Ammon's horn (tissue), 1 donor: ENCODE measurements at places on chromosomes 11 and 22.

- DNase-seq: no peak
Measured at GRCh38 chr22:45872659-45873263, 104.2 kb downstream of the WNT7B start.

DNA sequence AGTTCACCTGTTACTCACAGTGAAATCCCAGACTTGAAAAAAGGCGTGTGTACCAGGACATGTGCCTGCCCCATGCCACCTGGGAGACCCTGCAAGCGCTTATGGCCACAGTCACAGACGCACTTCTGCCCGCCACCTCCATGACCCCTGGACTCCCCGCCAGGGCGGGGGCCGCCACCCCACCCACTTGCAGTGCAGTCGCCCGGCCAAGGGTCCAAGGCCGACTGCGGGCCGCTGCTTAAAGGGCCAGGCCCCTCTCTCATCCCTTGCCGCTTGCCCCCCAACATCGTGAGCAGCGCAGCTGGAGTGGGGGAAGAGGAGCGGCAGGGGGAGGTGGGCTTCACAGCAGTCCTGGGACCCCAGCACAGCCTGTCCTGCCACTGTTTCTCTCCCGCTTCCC lies 10.8 kb downstream of the DUSP8 start:
- DNase-seq: no peak

GRCh38 chr11:92101920-92102319 lies 122.7 kb upstream of the FAT3 start:
- no peak for DNase-seq

- no peak for DNase-seq
Measured at GRCh38 chr22:29710922-29711593, 8.7 kb upstream of the CABP7 start.

DNA sequence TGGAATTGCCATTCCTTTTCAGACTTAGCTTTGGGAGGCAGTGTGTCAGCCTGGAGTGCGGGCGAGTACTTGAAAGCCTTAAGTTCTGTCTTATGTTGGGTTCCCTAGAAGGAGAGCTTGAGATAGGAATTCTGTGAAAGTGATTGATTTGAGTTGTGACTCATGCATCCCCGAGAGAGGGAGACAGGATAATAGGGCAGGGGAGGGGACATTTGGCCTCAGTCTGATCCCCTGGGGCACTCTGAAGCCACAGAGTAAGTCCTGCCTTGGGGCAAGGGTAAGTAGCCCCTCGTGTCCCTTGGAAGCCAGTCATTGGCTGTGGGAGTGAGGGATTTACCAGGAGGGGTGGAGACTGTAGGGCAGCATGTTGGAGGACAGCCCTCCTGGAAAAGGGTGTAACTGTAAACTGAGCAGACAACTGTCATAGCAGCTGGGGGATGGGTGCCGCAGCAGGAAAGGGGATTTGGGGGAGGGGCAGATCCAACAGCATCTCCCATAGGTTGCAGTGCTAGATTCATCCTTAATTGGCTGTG lies 44.0 kb downstream of the KIAA1671 start:
- DNase-seq: no peak

- DNase-seq: no peak
Measured at GRCh38 chr11:75689863-75690609, 21.2 kb upstream of the MAP6 start.
